Left hindlimb (tissue), 1 donor: ENCODE measurements at places on chromosomes 12 and 14.

DNA sequence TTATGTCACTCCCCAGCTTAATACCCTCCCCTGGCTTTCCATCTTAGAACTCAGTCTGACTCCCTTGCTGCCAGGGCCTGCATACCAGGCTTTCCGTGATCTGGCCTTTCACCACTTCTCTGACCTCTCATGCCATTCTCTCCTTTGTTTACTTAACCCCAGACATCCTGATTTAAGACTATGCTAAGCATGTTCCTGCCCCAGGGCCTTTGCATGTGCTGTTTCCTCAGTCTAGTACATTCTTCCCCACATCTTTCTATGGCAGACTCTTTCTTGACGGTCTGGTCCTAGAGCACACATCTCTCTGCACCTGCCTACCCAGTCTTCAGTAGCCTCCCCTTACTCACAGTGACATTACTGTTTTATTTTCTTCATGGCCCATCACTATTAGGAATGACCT, 42.2 kb downstream of the PLXNC1 start:
- DNase-seq, result no peak

DNA sequence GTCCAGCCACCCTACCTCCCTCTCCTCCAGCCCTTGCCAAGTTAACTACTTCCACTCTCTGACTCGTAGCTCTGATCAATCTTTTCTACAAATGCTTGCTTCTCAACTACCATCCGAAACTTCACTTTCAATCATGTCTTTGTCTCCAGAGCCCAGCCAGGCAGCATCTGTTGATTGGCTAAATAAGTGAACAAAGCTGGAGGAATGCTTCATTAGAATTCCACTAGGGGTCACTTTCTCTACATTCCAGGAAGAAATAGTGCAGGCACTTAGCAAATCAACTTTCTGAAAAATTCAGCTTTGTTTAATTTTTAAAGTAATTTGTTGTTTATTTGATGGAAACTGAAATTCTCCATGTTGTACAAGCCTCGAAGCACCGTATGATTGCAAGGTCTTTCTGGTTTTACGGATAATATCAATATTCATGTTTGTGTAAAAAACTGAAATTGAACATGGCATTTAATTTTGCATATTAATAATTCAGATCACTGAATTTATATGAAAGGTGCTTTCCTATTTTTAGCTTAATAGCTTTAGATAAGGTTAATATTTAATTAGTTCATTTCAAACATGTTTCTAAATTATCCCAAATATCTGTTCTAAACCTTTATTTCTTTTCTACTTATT, 32.4 kb upstream of the HELB start:
- no peak for DNase-seq

- DNase-seq, result no peak
Observed at GRCh38 chr12:57694459-57695019, 607 bp downstream of the OS9 start.

DNA sequence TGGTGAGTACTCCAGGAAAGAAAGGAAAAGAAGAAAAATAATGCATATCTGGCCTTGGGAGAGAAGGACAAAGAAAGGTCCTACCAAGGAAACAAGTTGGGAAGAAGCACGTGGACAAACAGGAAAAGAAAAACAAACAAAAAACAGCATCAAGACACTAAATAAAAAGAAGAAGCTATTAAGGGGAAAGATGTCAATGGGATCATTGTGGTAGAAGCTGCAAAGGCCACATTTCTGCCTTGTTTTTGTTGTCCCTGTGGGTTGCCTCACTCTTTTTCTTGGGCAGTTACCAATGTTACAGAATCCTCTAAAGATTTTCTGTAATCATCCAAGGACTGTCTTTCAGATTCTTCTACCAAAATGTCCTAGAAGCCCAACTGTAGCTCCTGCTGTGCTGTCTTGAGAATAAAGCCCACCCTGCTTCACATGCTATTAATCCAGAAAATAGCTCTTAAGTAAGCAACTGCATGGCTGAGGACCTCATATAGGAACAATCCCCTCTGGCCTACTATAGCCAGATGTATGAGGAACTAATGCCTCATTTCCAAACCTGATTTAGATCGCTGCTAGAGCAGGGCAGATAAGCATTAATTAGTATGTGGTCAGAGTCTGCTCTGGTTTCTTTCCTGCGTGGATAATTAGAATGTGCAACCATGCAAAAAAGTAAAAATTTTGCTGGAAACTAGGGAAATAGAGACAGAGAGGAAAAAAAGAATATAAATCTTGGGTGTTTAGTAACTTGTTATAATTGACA, 10.2 kb upstream of the CPNE8 start:
- no peak for DNase-seq

GRCh38 chr14:73888971-73889370, 2.3 kb downstream of the ZNF410 start:
- no peak for DNase-seq

GRCh38 chr12:28552251-28552970, 362.2 kb downstream of the CCDC91 start:
- no peak for DNase-seq

DNA sequence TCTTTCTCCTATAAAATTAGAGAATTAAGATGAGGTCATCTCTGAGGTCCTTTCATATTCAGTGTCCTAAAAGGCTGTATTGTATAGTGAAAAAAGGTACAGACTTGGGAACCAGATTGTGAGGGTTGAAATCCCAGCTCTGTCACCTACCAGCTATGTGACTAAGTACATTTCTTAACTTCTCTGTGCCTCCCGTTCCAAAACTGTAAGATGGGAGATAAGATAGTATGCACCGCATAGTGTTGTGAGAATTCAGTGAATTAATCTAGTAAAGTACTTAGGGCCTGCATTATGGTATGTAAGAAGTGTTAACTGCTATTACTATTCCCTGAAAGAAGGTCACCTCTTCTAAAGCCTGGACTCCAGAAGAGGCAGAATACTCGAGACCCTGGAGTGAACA, 60.6 kb downstream of the GNG2 start:
- no peak for DNase-seq

- DNase-seq, result no peak
Observed at GRCh38 chr12:1328391-1328790, 266.0 kb downstream of the FBXL14 start.

- DNase-seq, result no peak
Observed at GRCh38 chr14:103517174-103517566, 5.5 kb downstream of the CKB start.

DNA sequence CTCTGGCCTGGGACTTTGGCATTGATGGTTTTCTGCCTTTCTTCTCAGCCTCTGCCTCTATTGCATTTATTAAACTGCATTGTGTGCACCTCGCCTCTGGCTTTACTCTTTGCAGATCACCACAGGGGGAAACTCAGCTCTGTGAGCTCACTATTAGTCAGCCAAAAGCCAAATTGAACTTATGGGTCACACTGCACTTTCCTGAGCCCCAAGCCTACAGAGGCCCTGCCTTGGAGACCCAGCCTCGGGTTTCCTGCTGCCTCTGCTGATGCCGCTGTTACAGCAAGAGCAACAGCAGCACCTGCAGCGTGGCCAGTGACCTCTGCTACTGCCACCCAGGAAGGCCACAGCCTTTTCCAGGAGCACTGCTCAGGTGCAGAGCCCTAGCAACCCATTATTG, 122.5 kb downstream of the DAD1 start:
- no peak for DNase-seq

DNA sequence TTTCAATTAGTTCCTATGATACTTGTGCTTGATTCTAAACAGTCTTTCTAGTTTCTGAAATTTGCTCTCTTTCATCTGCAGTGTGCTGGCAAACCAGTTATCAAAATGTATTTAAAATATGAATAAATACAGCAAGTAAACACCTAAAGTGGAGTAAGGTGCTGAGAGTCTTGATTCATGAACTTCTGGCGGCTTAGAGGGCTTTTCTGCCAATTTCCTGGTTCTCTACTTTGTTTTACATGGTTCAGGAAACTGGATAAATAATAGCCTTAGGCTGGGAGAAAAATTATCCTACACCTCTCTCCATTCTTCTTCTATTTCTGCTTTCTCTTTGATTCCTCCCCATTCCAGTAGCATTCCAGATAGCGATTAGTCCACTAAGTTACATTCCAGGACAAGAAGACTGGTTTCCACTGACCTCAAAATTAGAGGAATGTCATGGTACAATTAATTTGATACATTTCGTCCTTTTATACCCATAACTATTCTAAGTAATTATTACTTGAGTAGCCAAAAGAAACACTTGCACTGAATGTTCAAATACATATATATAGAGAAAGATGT, 14.9 kb downstream of the ATP2B1 start:
- no peak for DNase-seq

- no peak for DNase-seq
Observed at GRCh38 chr14:33556382-33557121, 394.3 kb downstream of the EGLN3 start.

GRCh38 chr12:82682851-82683261, 3.9 kb upstream of the TMTC2 start:
- DNase-seq, result no peak

GRCh38 chr14:69611172-69612013, at the start of gene SUSD6:
SUSD6 (plus strand) TSS chr14:69611596; CDS start chr14:69658593, 46,997 bp downstream.
- peak; percentile 95 for DNase-seq

GRCh38 chr12:105469211-105469610, 138.7 kb downstream of the C12orf75 start:
- DNase-seq, result no peak

DNA sequence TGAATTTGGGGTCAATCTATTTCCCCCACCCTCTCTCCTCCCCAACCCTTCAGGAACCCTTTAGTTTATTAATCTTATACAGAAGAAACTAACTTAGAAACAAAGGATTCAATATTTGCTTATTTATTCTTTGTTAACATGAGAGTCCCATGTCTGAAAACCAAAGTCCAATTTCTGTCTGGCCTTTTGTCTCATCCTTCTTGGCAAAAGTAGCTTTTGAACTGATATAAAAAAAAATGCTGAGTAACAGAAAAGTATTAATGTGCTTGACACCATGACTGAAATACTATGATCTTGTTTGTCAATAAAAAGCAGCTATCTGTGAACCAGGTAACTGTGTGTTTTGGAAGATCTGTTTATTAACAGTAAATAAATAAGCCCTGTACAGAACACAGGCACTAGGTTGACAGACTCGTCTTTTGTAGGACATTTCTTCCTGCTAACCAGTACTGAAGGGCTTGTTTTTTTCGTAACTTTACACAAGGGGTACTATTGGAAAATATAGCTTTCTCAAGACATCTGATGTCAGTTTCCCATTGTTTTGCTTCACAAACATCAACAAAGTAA, 10.8 kb downstream of the PIGH start:
- DNase-seq, result no peak

- DNase-seq, result no peak
Observed at GRCh38 chr12:82645414-82645813, 41.3 kb upstream of the TMTC2 start.

DNA sequence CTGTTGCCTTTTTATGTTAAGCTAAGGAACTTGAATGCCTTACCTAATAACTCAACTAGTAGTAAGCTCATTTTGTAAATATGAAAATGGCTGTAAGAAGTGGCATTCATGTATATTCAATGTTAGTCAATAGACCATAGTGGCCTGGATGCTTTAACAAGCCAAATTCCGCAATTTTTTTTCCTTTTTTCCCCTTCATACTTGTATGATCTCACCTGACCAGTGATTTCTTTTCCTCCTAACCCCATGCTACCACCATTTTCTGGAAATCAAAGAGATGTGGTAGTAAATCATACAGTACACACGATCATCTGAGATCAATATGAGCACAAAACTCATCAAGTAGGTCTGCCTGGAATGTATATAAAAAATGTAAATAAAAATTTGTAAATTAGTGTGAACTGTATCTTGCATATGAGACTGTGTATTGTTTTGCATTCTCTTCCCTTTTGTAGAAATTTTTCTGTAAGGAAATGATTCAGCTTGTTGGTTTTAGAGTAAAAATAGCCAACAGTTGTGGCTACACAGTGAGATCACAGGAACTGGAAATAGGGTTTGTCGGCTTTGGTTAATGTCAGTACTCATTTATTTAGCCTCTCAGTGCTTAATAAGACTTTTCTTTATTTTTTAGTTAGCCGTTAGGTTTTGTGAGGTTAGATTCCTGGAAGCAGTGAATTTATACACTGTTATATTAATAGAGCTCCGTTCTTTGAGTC, 62.5 kb downstream of the ETNK1 start:
- DNase-seq, result no peak

- DNase-seq, result no peak
Observed at GRCh38 chr12:130192642-130193345, 30.5 kb downstream of the FZD10 start.

DNA sequence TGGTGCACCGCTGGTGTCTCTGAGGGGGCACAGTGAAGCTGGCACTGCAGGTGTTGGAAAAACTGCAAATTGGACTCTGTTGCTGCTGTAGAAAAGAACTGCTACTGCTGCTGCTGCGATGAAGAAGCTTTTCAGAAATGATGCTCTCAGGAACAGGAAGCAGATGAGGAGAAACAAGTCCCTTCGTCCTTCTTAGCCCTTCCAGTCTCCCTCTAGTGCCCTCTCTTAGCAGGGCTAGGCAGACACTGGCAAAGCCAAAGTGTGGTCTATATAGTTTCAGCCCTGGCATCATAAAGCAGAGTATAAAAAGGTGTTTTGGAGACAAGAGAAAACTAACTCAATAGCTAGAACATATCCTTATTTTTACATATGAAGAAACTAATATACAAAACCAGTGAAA, 174.5 kb downstream of the MYRFL start:
- DNase-seq, result no peak

GRCh38 chr14:34425095-34425851, 36.8 kb downstream of the SPTSSA start:
- DNase-seq, result no peak

- no peak for DNase-seq
Observed at GRCh38 chr14:37027188-37027824, 145.1 kb downstream of the SLC25A21 start.

DNA sequence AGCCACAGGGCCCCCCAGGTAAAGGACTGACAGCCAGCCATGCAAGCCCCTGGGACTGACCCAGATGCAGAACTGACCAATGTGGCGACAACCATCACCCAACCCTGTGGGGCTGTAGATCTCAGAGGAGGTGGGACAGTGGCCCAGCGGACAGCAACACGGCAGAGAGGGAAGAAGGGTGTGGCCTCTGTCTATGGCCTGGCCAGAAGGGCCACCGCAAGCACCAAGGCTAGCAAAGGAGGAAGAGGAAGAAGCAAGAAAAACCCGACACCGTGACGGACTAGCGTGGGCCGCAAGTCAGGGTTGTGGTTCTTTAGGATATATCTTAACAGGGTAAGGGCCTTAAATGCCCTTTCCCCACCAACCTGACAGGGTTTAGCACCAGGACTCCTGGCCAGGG, 71.2 kb downstream of the ITPK1 start:
- DNase-seq, result no peak

DNA sequence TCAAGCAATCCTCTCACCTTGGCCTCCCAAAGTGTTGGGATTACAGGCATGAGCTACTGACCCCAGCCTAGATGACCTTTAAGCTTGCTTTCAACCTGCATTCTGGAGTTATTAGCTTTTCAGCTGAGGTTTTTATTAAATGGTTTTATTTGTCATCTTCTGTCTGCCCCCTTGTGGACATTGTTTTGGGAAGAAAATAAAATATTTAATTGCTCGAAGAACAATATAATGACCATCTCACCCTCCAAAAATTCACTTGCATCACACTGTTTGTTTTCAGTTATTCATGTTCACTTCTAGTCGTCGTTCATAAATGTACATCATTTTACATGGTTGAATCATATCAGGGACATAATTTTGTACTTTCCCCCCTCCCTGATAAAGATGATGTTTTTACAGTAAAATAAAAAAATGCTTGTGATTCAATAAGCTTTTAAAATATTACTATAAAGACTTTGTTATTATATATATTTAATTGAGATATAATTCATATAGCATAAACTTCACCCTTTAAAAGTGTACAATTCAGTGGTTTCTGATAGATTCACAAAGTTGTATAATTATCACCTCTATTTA, 10.1 kb upstream of the SPATS2 start:
- no peak for DNase-seq
